WTC11 (cell line): ENCODE measurements at places on chromosomes 5 and 9. TPM values are rescaled to one million over a fixed set of nuclear protein-coding genes. Genes with fewer than 3 reads are reported as not detected.

The MEIKIN gene
- not detected in 3 replicates for total RNA-seq

DNA sequence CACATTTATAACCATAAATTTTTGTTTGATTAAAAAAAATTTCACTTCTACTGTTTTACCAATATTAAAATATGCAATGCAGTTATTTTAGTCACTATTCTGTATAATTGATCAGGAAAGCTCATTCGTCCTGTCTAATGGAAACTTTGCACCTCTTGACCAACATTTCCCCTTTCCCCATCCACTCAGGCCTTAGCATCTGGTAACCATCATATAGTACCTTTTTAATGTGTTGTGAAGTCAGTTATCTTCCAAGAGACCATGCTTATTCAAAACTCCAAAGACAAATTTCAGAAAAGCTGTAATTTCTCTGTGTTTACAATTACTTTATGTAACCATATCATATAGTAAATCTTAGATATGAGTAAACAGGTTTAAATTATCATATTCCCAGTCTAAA is 145.9 kb downstream of the CTNND2 start:
- DNase-seq = no peak

DNA sequence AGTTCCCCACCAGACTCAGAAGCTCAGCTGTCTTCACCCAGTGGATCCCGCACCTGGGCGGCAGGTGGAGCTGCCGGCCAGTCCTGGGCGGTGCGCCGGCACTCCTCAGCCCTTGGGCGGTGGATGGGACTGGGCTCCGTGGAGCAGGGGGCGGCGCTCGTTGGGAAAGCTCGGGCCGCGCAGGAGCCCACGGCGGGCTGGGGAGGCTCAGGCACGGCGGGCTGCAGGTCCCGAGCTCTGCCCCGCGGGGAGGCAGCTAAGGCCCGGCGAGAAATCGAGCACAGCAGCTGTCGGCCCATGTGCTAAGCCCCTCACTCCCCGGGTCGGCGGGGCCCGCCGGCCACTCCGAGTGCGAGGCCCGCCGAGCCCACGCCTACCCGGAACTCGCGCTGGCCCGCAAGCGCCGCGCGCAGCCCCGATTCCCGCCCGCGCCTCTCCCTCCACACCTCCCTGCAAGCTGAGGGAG is 560.0 kb downstream of the BRINP1 start:
- peak; percentile 51 for DNase-seq

DNA sequence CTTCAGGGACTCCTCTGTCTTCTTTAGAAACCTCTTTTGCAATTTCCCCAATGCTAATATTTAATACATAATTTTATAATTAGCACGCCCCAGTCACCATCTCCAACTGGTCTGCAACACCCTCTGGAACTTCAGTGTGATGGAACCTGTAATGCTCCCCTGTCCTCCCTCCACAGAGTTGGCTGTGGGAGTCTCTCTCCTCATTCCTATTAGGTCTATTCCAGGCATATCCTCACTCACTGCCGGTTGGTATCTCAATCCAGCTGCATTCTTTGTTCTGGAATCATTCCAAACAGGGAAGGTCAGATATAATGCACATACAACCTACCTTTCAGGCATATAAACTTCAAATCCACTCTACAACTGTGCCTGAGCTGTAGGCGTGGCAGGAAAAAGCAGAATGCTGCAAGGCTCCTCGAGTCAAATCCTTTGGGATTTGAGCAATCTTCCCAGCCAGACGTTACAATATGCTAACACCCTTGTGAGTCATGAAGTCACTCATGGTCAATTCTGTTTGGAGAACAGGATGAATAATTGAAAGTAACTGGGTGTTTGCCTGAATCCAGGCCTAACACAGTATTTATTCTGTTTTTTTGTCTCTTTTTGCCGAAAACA is 293.8 kb downstream of the CWC27 start:
- no peak for DNase-seq

The PHYHD1 gene
- total RNA-seq = 14.6 to 21.3 TPM (median 20.0 TPM) in 3 replicates

The PDE6A gene
- not detected in 3 replicates for total RNA-seq
